ENCODE measurements at places on chromosomes 16 and 17.

GRCh38 chr17:1241929-1242328 lies 28.3 kb upstream of the BHLHA9 start:
- DNase-seq = peak; percentile 78

DNA sequence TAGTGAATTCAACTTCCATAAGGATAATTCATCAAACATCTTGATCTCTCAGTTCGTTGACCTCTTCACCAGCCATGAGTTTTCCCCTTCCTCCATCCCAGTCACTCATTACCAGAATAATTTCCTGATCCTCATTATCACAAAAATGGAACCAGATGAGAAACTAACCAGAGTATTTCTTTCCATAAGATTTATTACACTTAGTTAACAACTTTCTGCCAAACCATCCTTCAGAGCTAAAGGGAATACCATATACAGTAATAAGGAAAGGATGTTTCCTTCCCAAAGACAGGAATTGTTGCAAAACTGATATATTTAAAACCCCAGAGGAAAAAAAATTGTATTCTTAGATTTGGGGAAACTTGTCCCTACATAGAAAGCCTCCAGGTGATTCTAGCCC lies 8.6 kb downstream of the KRTAP29-1 start:
- DNase-seq = no peak

- no peak for DNase-seq
These were observed 8.2 kb downstream of the MYH3 start for GRCh38 chr17:10648956-10649355.

GRCh38 chr17:1776857-1777256 lies 15.0 kb downstream of the SERPINF1 start:
- DNase-seq = no peak

- DNase-seq = no peak
These were observed 475.0 kb downstream of the HS3ST3B1 start for GRCh38 chr17:14775731-14776492.

- no peak for DNase-seq
These were observed 8.7 kb upstream of the FAM83G start for GRCh38 chr17:19013226-19013625.

DNA sequence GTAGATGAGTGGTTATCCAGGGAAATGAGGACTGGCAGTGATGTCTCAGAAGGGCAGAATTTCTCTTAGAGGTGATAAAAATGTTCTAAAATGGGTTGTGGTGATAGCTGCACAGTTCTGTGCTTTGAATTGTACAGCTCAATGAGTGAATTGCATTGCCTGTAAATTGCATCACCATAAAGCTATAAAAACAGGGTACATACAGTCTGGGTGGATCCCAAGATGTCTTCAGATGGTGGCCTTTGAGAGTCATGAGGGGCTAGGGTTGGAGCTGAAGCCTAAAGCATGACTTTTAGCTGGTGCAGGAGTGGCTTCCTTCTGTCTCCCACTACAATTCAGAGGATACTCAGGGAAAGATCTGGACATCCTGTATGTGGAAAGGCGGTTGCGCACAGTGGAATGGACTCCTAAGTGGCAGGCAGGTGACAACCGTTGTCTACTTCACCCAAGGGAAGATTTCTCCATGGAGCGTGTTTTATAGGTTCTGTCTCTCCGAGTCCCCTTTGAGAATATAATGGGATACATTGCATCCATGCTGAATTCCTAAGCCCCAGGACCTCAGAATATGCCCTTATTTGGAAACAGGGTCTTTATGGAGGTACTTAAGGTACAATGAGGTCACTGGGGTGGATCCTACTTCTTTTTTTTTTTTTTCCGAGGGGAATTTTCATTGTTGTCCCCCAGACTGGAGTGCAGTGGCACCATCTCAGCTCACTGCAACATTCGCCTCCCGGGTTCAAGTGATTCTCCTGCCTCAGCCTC lies 1.6 kb upstream of the IL32 start:
- no peak for DNase-seq

GRCh38 chr16:19805459-19806162 lies 79.0 kb downstream of the GPRC5B start:
- no peak for DNase-seq

DNA sequence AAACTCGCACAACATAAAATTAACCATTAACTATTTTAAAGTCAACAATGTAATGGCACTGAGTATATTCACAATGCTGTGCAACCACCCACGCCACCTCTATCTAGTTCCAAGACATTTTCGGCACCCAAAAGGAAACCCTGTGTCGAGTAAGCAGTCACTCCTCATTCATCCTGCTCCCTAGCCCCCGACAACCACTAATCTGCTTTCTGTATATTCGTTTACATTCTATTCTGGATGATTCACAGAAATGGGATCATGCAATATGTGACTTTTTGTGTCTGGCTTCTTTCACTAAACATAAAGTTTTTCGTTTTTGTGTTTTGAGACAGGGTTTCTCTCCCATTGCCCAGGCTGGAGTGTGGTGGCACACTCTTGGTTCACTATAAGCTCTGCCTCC lies 42.2 kb upstream of the HAPSTR1 start:
- no peak for DNase-seq

- DNase-seq = no peak
These were observed 388.4 kb upstream of the CDH11 start for GRCh38 chr16:65510241-65510640.

DNA sequence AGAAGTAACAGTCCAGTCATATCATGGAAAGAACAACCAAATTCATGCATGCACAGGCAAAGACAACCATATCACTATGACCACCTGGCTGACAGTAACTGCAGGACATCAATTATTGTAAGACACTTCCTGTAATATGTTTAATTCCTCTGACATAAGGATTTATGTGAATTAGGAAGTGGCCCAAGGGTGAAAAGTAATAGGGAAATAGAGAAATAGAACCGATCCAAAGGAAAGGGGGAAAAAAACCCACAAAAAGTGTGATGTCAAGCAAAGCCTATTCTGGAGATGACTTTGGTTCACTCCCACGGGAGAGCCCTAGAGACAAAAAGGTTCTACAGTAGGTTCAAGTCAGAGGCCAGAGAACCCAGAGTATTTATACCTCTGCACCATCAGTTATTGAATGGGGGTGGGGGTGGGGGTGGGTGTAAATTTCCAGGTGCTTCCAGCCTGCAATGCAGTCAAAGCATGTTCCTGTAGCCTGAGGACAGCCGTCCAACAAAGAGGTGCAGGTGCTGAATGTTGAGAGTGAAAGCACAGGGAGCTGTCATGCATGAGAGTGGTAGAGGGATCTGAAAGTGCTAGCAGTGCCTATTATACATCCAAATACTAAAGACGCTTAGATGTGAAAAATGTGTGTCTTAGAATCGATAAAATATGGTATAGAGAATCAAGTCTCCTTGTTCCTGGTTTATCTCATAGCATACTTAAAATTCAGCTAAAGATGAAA lies 95.6 kb upstream of the HLF start:
- no peak for DNase-seq

GRCh38 chr16:85082173-85083050 lies 29.9 kb downstream of the CIBAR2 start:
- DNase-seq = no peak

GRCh38 chr17:48433896-48434295 lies 3.9 kb upstream of the SKAP1 start:
- no peak for DNase-seq

GRCh38 chr17:57910462-57911420 lies 44.5 kb downstream of the CUEDC1 start:
- no peak for DNase-seq

GRCh38 chr17:51461578-51462004 lies 201.2 kb downstream of the UTP18 start:
- peak; percentile 64 for DNase-seq

DNA sequence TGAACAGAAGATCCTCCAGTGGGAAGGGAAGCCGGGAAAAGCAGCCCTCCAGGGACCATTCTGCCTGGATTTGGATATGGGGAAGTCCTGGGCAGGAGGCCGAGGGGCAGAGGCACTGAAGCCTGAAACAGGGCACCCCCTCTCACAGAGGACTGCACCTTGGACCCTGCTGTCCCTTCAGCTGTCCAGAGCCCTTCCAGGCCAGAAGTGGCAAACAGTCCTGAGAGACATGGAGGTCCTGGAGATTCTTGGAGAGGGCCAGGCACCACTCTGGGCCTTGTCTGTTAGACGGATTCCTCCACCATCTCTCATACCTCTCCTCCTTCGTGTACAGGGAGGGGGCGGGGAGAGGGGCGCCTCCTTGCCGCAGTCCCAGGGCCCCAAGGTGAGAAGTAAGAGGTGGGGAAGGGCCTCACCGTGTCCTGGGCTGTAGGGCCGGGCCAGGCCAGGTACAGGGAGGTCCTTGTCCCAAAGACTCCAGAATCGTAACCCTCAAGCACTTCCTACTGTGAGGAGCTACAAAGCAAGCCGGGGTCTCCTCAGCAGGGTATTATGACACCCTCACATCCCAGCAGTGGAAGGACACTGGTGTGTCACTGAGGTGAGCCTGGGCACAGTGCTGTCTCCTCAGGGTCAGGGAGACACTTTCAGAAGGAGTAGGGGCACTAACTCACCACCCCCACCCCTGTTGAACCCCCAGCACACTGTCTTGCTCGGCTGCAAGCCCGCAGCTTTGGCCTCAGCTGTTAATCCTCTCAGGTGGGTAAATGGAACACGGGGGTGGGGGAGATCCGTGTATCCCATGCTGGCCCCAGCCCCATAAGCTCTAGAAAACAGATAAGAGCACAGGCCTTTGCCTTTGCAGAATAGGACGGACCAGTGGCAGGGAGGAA lies 16.6 kb upstream of the TBX2 start:
- DNase-seq = no peak

- DNase-seq = no peak
These were observed at the start of gene HS3ST4 for GRCh38 chr16:25691519-25692091. HS3ST4 (plus strand) TSS chr16:25691959.

- DNase-seq = no peak
These were observed 6.8 kb downstream of the TNRC6C start for GRCh38 chr17:77965352-77965751.

DNA sequence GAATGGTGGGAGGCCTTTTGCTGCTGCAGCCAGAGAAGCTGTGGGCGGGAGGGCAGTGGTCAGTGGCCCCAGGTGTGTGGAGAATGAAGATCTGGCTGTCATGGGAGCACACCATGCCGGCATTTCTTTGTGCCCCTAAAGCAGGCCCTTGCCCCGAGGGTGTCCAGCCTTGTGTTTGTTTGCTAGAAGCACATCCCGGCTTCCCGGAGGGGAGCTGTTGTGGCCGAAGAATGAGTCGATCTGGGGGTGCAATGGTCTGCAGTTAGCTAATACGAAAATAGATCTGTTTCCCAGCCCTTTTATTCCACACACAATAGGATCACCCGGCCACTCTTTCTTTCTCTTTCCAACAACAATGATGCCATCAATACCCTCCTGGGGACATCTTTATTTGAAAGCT lies 228.8 kb downstream of the CBLN1 start:
- DNase-seq = no peak

- DNase-seq = no peak
These were observed 64.4 kb upstream of the CORO6 start for GRCh38 chr17:29686993-29687590.
